Stimulated activated CD4-positive, alpha-beta T cell treated with anti-CD3 and anti-CD28 coated beads, TNF-alpha, amount 100 ng/mL, for 4 hours (primary cell): ENCODE measurements at places on chromosomes 6 and 20.

DNA sequence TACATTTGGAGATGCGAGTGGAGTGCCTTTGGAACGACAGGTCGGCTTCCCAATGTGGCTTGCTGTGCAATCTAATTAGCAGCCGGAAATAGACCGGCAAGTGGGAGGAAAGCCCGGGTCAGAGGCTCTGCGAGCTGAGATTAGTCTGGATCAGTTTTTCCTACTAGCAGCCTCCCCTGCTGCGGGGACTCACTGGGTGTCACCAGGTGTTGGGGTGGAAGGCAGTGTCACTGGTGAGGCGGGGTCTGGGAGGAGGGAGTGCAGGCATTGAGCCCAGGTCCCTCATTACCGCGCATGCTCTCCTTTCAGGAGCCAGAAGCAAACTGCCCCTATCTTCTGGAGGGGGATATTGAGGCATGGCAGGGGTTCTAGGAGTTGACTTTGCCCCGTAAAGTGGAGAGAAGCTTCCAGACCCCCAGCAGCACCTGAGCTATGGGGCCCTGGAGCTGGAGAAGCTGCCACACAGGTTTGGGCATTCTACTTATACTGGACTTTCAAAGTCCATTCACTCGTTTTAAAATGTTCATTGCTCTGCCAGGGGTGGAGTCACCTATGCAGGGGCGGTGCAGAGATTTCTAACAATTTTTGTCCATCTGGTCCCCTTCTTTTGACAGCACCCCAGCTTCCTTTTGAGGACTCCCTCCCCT is 11.0 kb downstream of the SULF2 start:
- DNase-seq: no peak

DNA sequence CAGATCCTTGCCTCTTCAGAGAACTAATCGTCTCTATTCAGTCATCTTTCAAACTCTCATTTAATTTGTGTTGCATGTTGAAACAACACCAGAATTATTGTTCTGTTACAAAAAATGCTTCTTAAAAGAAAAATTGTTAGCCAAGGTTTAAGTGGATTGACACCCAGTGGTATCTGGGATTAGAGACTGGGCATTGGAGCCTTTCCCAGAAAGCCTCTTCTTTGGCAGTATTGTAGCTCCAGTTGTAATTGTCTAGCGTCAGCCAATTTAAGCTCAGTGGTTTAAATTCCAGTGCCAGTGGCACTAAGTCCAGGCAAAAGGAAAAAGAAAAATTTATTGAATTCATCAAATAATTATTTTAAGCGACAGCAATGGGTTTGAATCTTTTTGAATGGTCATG is 801 bp downstream of the CCDC28A start:
- no peak for DNase-seq

- no peak for DNase-seq
These were observed 51.9 kb downstream of the TRMT11 start for GRCh38 chr6:126038234-126038633.

DNA sequence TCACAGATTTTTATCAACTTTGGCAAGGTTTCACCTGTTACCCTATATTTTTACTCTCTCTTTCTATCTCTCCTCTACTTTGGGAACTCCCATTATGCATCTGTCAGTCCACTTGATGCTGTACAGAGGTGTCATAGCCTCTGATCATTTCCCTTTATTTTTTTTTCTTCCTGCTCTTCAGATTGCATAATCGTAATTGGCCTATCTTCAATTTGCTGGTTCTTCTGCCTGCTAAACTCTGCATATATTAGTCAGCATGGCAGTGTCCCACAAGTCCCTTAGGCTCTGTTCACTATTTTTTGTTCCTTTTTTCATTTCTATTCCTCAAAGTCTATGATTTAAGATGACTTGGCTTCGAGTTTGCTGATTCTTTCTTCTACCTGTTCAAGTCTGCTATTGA is 44.7 kb upstream of the MICB start:
- DNase-seq: no peak

- no peak for DNase-seq
These were observed 45.5 kb downstream of the NDRG3 start for GRCh38 chr20:36700438-36700837.
